ENCODE measurements at places on chromosomes 3 and 15.

GRCh38 chr3:10432156-10432845 is 73.1 kb downstream of the ATP2B2 start:
- no peak for DNase-seq

DNA sequence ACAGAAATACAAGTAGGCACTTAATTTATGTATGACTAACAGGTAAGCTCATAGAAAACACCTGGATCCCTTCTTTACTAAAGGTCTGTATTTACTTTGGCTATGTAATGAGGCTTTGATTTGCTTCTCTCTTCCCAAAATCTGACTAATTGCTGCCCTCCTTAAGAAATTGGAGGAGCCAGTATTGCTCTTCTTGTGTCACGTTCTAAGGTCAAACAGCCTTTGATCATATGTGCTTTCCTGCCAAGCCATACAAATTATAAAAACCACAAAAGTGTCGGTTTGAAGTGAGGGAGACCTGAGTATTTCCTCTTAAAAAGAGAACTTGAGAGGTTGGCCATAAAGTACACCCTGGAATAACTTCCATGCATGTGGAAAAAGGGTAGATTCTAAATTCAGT is 112.1 kb upstream of the MB21D2 start:
- no peak for DNase-seq

DNA sequence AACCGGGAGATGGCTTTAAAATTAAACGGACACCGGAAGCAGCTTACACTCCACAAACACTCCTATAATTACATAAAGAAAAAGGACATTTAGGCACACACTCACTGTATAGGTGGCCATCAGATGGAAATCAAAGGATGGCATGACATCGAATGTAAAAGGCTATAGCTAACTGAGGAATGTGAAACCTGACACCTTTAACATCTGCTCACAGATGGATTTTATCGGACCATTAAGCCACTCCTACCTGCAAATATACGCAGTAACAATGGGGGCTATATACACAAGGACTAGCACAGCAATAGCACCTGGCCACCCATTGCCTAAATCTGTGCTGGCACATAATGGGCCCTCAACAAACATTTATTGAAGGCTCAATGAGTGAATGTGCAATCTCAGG is 14.5 kb upstream of the RBSN start:
- no peak for DNase-seq

- DNase-seq: no peak
Observed at GRCh38 chr3:12229146-12229851, 59.6 kb upstream of the PPARG start.

GRCh38 chr15:54840621-54841398 is 355.9 kb downstream of the RSL24D1 start:
- peak; percentile 35 for DNase-seq

DNA sequence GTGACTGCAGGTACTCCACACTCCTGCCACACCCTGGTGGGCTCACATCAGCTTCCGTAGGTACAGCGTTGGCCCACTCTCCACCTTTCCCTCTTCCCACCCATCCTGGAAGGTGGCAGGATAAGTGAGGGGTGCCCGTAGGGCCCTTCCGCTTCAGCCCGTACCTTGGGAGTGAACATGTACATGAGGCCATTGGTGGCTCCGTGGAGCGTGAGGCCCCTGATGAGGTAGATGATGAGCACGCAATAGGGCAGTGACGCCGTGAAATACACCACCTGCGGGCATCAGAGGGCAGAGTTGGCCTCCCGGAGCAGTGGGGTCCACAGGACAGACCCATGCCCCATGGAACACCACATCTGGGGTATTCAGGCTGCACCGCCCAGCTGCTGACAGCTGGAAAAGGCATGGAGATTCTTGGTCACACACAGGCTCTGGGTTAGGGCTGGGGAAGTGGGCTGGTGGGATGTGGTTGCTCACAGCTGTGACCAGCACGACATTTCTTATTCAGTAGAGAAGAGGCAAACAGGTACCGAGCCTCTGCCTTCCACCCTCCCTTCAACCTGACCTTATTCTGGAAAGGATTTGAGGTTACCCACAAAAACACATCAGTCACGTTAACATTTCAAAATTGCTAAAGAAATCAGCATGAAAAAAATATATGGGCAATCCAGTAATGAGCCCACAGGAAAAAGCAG is 23.8 kb downstream of the SLC6A20 start:
- DNase-seq: no peak

- no peak for DNase-seq
Observed at GRCh38 chr3:138867996-138868395, 33.3 kb upstream of the PIK3CB start.

DNA sequence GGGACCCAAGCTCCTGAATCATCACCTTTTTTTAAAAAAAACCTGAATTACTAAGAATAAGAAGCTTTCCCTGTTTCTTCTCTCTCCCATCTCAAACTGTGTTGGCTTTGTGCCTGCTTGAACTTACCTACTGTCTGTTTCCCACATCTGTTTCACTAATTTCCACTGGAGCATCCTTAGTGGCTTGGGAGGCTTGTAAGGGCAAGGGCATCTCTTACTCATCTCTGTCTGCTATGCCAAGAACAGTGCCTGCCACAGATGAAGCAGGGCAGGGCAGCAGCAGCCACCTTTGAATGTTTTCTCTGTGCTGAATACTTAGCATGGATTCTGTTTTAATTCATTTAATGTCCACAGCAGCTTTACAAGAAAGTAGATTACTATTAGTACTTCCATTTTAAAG is 42.3 kb downstream of the SNRK start:
- DNase-seq: no peak

GRCh38 chr3:104460477-104461406 is 906.0 kb upstream of the ALCAM start:
- peak; percentile 23 for DNase-seq

DNA sequence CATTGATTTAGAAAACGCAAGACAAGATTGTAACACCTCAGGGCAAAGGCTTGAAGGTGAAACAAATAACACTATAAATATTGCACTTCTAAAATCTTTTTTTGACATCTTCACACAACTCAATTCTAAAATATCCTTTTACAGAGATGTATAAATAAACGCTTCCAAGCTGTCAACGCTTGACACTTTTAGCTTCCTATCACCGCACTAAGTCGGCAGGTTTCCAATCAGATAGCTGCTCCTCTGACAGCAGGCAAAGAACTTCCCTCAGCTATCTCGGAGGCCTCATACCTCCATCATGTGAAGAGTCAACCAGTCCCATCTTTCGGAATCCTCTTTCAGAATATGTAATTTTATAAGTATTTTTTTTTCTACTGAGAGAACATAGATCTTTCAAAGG is 71.0 kb downstream of the PCOLCE2 start:
- no peak for DNase-seq

DNA sequence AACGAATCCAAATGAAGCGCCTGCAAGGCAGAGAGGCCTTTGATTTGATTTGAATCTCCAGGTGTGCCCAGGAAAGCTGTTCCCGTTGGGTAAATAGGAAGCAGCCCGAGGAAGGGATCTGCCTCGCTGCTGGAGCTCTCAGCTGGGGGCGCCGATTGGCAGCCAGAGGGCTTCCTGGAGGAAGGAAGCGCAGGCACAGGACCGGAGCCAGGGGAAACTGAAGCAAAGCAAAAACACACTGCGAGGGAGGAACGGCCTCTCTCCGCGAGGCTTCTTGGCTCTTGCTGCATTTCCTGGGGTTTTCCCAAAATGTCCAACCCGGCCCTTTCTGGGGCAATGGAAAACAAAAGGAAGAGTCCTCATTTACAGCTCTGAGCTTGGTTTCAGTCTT is 80.3 kb downstream of the TMEM266 start:
- peak; percentile 68 for DNase-seq

- DNase-seq: peak; percentile 39
Observed at GRCh38 chr3:127490271-127491023, 100.1 kb downstream of the TPRA1 start.

GRCh38 chr15:88242586-88243555 is 13.7 kb downstream of the NTRK3 start:
- no peak for DNase-seq

- DNase-seq: no peak
Observed at GRCh38 chr3:50649451-50649931, 25.2 kb upstream of the DOCK3 start.

DNA sequence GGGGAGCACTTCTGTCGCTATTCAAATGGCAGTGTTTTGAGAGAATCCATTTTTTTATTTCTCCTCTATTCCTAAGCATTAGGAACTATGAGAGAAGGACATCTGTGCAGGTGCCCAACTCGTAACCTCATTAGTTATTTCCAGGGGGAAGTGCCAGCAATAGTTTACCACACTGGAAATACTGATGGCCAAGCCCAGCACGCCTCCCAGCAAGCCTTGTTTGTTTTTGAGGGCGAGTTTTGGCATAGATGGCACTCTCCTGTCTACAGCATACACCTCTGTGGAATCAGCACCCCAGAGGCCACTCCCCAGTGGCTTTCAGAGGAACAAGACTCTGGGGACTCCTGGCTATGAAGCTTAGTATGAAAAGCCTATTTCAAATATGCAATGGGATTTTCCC is 36.6 kb downstream of the FAN1 start:
- DNase-seq: no peak

- peak; percentile 74 for DNase-seq
Observed at GRCh38 chr15:74378848-74379247, 11.4 kb upstream of the CYP11A1 start.

GRCh38 chr15:99983171-99983885 is 250.1 kb upstream of the LYSMD4 start:
- DNase-seq: peak; percentile 80

GRCh38 chr3:109532257-109533216 is 195.2 kb upstream of the DPPA4 start:
- DNase-seq: peak; percentile 30

DNA sequence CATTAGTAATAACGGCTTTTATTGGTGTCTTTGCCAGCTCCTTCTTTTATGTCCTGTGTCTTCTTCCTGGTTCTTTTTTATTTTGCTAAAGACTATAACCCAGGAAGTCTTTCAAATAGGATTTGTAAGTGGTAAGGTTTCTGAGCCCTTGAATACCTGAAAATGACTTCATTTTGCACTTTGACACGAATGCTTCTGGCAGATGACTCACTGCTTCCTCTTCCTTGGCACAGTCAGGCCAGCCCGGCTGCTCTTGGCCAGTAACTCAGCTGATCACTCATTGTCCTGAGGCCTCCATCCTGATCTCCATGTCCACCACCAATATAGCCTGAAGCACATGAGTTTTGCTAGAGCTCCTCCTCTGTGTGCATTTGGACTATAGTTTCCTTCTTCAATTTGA is 48.7 kb upstream of the NR2E3 start:
- no peak for DNase-seq

DNA sequence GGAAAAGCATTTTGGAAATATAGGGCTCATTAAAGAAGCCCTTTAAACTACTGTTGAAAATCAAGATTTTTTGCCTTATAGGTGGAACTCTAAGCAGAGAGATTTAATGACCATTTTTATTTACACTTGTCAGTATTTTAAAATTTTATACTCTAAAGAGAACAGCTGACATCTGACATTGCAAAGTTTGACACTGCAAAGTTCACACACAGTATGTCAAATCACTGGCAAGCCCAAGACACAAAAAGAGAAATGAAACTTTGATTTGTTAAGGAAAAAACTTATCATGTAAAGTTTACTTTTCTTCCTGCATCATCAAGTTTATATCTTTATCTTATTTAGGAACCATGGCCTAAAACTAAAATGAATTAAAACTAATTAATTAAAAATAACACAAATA is 40.2 kb downstream of the DPH6 start:
- DNase-seq: no peak

DNA sequence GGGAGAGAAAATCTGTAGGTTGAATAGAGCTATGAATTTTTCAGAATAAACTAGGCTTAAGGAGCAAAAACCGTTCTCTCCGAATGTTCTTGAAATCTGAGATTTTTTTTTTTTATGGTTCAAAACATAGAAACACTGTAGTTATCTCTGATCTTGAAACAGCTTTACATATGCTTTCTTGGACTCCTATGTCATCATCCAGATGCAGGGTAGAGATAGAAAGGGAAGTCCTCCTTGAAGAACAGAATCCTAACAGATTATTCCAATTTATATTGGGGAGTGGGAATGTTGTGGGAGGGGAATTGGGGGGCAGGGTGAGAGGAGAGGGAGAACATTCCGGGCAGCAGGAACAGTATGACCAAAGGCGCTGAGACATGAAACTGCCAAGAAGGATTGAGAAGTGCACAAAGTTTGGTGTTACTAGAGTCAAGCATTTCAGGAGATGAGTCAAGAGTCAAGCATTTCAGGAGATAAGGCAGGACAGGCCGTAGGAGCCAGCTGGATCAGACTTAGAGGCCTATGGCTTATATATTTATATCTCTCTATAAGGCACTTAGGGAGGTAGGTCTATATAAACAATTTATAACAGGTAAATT is 21.9 kb upstream of the ST3GAL6 start:
- no peak for DNase-seq

DNA sequence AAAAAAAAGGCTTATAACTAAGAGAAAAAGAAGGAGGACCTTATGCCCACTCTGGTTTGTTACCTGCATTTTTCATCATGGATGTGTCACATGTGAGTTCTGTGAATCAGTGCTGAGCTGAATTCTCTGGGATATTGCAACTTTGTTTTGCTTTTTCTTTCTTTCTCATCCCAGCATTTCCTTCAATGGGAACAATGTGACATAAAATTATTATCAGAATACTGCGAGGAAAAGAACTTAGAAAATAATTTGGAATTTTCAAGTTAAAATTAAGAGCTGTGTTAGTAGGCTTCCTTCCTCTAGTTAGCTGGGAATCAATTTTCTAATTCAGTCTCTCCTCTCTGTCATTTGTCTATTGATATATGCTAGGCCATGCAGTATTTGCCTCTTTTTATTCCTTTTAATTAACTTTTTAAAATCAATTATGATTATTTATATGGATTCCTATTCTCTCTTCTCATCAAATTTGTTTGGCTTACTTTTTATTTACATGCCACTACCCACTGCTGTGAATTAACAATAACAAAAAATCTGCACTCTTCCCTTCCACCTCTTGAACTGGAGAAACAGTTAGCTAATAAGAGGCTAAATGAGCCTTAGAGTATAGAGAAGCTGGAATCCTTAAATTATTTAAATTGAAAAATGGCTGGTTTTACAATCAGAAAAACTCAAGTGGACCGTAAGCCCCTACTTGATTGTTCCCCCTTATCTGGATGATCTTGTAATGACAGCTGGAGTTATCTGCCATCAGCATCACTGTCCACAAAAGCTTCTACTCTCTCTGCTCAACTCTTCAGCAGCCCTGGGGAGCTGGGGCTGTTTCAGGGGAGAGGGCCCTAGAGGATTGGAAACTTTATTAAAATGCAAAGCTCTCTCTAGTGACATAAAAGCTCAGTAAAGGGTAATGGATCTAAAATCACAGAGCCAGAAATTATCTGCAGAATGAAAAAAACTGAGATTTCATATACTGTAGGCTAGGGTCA is 95.3 kb upstream of the SOX2 start:
- DNase-seq: no peak

- no peak for DNase-seq
Observed at GRCh38 chr15:83243634-83244033, 36.0 kb upstream of the HDGFL3 start.

- DNase-seq: peak; percentile 90
Observed at GRCh38 chr15:45179221-45179985, 8.4 kb downstream of the SHF start.
